ENCODE measurements at places on chromosomes 6 and 20.

DNA sequence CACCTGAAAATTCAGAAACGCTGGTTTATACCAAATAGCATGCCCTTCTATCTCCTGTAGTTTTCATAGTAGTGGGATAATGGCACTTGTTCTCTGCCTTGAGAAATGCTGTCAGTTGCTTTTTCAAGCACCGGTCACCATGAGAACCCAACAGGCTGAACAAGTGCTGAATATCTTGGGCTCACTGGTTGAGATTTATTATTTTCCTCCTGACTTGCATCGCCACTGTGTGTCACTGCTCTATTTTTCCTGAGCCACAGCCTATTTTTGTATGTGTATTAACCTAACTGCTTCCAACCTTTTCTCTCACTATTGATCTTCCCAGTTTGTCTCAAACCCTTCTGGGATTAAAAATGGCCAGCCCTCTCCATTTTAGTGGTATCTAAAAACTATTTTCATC, 71.9 kb downstream of the OPN5 start:
- DNase-seq, result no peak

- DNase-seq, result no peak
Observed at GRCh38 chr20:48080583-48080982, 295.3 kb upstream of the SULF2 start.

DNA sequence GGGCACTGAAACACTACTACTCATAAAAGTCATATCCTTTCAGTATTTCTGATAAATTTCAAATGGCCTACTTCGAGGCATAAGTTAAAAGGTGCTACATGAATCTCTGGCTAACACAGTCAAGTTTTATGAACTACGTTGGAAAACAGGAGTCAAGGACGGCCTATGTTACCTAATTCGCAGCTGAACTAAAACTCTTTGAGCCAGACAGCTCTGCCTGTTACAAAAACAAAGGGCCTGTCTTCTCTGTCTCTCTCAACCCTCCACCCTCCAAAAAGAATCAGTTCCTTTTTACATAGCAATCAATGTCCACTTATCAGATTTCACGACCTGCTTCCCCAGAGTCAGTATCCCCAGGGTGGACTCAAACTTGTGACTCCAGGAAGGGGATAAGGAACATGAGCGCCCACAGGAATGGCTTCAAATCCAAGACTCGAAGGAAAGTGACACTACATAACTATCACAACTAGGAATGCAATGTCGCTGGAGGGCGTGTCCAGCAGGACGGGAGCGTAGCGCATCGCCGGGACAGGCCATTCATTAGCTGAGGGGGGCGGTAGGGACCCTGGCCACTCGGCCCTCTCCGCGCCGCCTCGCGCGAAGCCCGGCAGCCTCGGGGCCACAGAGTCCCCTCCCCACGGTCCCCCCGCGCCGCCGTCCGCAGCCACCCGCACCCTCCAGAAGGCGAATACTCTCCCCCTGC, 591 bp downstream of the IBTK start:
- DNase-seq, result peak; percentile 59

DNA sequence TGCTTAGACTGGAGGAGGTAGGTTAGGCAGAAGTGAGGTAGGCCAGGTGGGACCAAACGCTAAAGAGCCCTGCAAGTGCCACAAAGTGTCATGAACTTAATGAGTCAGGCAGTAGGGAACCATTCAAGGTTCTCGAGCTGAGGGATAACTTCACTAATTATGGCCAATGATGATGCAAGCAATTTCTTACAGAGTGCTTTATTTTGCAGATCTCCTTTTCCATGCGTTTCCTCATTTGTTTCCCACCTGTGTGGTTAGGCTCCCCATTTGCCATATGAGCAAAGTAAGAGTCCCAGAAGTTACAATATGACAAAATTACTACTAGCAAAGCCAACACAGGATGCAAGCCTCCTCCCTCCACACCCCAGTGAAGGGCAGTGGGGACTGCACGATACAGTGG, 36.5 kb upstream of the PSMF1 start:
- no peak for DNase-seq

- DNase-seq, result no peak
Observed at GRCh38 chr6:34516391-34517324, 39.5 kb downstream of the SPDEF start.

DNA sequence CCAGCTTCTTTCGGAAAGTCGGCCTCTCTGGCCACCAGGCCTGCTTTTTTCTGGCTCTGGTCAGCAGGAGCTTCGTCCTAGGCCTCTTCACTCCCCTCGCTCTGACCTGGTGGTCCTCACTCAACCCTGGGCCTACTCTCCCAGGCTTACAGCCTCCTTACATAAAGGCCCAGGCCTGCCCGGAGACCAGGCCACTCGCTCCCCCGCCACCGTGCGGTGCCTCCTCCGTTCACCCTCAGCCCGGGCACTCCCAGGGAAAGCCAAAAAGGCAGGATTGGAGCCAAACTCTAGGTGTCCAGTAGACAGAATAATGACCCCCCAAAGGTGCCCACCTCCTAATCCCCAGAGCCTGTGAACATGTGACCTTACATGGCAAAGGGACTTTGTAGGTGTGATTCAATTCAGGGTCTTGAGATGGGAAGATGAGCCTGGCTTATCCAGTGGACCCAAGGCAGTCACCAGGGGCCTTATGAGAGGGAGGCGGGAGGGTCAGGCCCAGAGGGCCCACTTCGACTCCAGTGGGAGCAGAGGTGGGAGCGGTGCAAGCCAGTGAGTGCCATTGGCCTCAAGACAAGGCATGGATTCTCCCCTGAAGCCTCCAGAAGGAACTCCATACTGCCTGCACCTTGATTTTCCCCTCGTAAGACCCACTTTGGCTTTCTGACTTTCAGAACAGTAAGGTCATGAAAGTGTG, 118.6 kb upstream of the PTPN1 start:
- no peak for DNase-seq

DNA sequence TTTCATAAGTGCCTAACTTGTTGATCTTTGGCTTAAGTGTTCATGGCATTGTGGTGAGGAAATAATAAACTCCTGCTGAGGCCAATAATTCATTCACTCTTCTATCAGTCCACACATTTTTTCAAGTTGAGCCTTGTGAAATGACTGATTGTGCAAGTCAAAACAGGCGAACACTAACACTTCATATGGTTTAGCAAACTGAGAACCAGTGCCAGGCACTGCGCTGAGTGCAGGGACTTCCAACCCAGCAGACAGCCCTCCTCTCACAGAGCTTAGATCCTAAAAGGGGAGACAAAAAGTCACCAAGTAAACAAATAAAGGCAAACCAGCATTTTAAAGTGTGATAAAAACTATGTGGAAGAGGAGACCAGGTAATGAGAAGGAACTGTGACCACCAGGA, 435.0 kb downstream of the PTPRT start:
- no peak for DNase-seq

GRCh38 chr20:61806314-61806713, 259.4 kb downstream of the TAF4 start:
- no peak for DNase-seq

GRCh38 chr6:14190191-14190928, 72.8 kb downstream of the CD83 start:
- DNase-seq, result no peak

GRCh38 chr6:34515473-34516387, 40.4 kb downstream of the SPDEF start:
- DNase-seq, result no peak

- DNase-seq, result no peak
Observed at GRCh38 chr6:112153926-112154607, 66.7 kb downstream of the FAM229B start.

DNA sequence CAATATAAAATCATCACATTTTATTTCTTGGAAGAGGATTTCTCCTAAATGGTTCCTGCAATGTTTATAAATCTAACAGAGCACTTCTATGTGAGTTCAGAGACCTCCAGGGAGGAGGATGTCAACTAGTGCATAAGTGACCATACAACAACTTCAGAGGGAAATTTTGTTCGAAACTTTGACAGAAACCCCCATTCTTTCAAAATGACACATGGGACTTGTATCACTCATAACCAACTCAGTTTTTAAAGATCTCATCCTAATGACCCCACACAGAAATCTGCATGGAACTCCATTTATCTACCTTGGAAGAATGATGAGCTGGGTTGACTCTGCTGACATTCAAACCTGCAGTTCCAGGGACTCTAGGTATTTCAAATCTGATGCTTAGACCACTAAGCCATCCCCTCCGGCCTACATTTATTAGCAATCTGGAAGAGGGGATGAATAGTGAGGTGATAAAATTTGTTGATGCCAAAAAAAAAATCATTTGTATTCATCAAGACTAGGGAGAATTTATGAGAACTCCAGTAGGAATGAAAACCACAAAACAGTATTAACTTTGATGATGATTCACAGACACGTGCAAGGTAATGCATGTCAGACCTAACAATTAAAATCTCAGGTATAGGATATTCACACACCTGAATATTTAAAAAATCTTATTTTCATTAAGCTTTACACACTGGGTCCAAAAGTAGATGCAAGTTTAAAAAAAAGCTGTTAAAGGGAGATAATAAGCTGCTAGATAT, 153.0 kb downstream of the REV3L start:
- DNase-seq, result no peak

DNA sequence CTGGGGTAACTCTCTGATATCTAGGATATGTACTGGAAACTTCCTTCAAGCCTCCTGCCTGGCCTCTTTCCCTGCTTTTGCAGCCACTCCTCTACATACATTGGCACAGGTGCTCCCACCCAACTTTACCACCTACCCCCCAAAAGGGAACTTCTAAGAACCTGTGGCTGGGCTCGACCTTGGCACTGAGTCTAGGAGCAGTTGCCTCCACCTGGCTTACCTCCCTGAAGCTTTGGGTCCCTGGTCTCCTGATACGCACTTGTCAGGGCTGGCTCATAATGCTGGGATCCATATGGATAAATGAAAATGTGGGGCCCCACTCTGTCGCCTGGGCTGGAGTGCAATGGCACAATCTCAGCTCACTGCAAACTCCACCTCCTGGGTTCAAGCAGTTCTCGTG, 56.2 kb downstream of the SSR1 start:
- no peak for DNase-seq

DNA sequence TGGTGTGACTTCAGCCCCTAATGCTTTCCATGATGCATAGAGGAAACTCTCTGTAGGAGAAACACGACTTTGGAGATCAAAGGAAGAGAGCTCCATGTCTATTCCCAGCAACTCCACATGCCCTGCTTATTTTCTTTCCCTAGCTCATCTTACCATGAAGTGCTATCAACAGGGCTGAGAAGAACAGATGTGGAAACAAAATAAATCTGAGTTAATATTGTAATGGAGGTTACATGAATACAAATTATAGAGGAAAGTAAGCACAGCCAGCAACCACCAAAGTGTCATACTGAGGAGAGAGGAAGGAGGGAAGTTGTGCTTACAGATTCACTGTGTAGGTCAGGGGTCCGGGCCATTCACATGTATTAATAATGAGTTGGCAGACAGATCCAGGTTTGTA, 157.5 kb downstream of the RFPL4B start:
- DNase-seq, result no peak

DNA sequence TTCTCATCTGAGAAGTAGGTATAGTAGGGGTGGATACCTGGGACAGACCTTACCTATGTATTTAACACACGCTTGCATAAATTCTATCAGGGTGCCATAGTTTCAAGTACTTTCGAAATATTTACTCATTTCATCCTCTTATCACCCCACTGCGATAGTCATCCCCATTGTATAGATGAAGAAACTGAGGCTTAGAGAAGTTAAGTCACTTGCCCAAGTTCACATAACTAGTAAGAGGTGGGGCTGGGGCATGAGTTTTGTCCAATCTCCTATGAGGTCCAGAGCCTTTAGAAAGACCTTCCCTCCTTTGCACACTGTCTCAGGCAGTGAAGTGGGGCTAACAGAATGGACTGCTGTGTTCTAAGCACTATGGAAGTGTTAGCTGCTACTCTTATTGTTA, 6.2 kb downstream of the TULP1 start:
- no peak for DNase-seq

- DNase-seq, result no peak
Observed at GRCh38 chr6:90302320-90302719, 5.7 kb upstream of the BACH2 start.

DNA sequence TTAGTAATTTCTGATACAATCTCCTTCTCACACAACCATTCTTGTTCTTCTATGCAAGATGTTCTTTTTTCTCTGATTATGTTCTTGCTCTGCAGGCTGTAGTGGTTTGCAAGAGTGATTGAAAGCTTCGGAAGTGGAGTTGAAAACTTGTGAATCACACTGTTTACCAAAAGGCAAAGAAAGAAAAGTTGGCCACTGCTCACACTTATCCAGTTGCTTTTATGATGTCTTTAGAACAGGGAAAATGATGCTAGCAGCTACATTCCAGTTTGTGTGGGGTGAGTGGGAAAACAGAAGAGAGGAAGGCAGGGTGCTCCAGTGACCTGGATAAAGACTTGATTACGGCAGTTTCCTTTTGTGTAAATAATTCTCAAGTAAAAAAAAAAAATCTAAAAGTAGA, 583.3 kb downstream of the TENT5A start:
- DNase-seq, result no peak

DNA sequence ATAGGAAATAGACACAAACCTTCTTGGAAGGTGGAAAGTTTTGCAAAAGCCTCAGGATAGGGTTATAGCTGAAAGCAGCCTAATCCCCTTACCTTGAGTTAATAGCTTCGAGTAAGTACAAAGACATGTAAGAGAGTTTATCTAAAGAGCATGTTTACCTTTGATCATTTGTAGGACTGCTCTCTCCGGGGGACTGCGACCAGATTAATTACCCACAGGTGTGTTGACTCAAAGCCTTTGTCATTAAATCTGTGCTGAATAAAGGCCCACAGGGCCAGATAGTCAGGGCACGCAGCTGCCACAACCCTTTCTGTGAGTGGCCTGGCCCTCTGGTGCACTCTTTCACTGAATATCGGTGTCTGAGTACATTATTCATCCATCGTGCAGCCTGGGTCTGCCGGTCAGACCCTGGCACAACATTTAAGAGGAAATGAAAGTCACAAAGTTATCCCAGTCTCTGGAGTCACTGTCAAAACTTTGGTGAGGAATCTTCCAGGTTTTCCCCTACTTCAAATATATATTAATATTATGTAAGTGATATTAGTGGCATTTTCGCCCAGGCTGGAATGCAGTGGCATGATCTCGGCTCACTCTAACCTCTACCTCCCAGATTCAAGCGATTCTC, 5.4 kb upstream of the MICA start:
- no peak for DNase-seq

DNA sequence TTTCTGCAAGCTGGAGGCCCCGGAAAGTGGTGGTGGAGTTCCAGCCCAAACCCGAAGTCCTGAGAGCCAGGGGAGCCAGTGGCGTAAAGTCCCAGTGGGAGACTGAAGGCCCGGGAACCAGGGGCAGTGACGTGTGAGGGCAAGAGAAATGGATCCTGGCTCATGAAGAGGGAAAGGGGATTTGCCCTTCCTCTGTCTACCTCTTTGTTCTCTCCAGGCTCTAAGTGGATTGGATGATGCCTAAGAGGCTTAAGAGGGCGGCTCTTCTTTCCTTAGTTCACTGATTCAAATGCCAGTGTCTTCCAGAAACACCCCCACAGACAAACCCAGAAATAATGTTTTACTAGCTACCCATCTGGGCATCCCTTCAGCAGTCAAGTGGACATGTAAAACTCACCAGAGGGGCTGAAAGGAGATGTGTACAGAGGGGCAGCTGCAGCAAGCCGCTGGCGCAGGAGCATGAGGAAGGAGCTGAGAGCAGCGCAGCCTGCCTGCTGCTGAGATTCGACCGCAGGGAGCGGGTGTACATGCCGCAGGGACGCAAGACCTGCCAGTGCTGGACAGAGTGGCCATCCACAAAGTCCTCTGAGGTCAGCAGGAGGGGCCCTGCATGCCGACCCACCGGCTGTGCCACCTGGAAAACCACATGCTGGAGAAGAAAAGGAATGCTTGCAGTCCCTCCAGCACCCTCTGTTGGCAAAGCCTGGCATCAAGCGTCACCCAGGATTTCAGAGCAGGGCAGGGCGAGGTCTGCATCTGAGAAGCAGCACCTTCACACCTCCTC, 29.5 kb downstream of the CDYL start:
- peak; percentile 40 for DNase-seq
